Psoas muscle (tissue), 8 donors: ENCODE measurements at places on chromosomes 7 and 10. TPM values are rescaled to one million over a fixed set of nuclear protein-coding genes. Genes with fewer than 3 reads are reported as not detected.

The STEAP2 gene
- 1.4 TPM for total RNA-seq

The CUBN gene
- 0.22 TPM for total RNA-seq

The EPO gene
- not detected for total RNA-seq

The ANKRD30A gene
- total RNA-seq = not detected

The SEMA3D gene
- 0.08 TPM for total RNA-seq

- no peak for DNase-seq
These were observed 113.2 kb upstream of the DGKB start for GRCh38 chr7:15015545-15016314.

DNA sequence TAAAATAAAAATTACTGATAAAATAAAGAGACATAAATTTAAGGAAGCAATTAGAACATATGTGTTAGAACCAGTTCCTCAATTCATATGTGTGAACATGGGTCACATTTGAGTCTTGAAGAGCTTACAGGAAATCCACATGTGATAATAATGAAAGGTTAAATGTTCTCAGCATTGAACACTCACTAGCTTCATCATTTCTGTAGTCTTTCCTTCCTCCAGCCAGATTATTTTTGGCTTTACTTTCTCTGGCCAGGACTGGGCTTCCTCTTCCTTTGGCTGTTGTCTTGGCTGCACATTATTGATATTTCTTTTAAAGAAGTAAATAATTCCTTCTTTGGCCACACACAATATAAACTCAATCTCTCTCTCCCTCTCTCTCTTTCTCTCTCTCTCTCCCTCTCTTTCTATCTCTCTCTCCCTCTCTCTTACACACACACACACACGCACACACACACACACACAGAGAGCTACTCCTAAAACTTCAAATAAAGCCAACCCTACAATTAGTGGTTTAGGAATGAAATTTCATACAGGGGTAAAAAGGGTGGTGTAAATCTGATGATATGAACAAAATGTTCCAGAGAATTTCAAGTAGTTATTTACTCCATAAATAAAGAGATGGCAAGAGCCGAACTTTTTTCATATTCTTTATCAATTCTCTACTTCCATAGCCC is 171.2 kb downstream of the REEP3 start:
- DNase-seq = no peak

- no peak for DNase-seq
These were observed 190.8 kb downstream of the POU6F2 start for GRCh38 chr7:39168403-39169098.

GRCh38 chr7:29924684-29925083 is 64.9 kb downstream of the SCRN1 start:
- no peak for DNase-seq

DNA sequence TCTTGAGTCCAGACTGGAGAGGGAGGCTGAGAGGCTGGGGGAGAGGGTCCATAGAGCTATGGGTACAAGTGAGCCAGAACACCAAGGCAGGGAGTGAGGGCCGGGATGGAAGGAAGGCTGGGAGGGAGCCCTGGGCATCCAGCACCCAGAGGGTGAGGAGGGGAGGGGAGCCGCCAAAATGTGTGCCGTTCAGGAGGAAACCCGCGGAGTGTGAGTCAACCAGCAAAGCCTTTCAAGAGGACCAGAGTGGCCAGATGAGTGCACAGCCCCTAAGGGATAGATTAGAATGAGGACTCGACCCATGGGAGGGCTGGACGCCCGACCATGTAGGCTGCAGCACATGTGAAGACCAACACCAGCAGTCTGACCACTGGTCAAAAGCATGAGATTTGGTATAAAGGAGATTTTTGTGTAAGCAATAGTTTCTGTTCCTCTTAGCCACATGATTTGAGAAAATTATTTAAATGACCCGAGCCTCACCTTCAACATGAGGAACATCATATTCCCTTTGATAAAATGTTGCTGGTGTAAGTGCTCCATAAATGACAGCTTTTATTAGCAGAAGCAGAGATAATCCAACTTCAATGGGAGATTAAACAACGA is 179.7 kb upstream of the GRB10 start:
- no peak for DNase-seq
